Immature natural killer cell (primary cell): ENCODE measurements at places on chromosomes 1 and 21. TPM values are rescaled to one million over a fixed set of nuclear protein-coding genes. Genes with fewer than 3 reads are reported as not detected.

GRCh38 chr1:198040880-198041279, 115.9 kb upstream of the NEK7 start:
- no peak for DNase-seq

GRCh38 chr1:29852248-29852647, 615.9 kb downstream of the PTPRU start:
- DNase-seq, result no peak

GRCh38 chr1:115194506-115194905, 105.2 kb upstream of the TSPAN2 start:
- DNase-seq, result no peak

GRCh38 chr1:91683598-91683951, 182.9 kb downstream of the CDC7 start:
- no peak for DNase-seq

DNA sequence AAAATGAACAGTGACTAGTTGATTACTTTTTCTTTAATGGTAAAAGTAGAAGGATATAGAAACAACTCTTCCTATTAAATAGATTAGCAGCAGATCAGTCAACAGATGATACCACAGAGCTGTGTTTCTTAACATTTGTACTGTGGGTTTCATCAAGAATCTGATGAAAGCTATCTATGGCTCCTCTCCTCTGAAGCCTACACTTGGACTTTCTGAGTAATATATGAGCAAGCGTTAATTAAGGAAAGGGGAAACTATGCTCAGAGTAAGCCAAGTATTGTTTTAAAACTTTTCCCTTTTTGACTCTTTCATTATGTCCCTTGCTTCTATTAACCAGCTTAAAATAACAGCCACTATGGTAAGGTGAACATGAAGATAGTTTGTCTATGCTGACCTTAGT, 10.8 kb downstream of the ARID4B start:
- DNase-seq, result no peak

DNA sequence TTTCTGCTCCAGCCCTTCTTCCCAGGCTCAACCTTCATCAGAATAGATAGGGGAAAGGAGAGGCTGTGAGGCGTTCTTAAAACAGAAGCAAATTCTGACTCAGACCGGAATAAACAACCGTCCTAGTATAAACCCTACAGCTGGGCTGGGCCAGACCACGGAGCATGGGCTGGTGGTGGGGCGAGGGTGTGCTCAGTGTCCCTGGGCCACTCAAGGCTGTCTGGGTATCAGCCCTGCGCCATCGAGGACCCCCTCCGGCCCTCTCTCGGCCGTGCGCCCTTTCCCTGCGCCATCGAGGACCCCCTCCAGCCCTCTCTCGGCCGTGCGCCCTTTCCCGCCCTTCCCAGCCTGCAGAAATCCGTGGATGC, 36.0 kb downstream of the CAPN2 start:
- DNase-seq, result no peak

GRCh38 chr1:14737561-14738094, 139.1 kb downstream of the KAZN start:
- no peak for DNase-seq

The ZNF692 gene
- polyA plus RNA-seq, result 5.5 TPM

The DNAJC6 gene
- polyA plus RNA-seq, result 0.04 TPM

The BCL2L15 gene
- not detected for polyA plus RNA-seq

The ERI3 gene
- polyA plus RNA-seq, result 53.1 TPM
